ENCODE measurements at places on chromosomes 5 and 9. TPM values are rescaled to one million over a fixed set of nuclear protein-coding genes. Genes with fewer than 3 reads are reported as not detected.

Gene NRG2
- total RNA-seq: 0.73 TPM

Gene PCDHB11
- total RNA-seq: not detected

Gene GABRA1
- not detected for total RNA-seq

Gene ANKRA2
- 24.3 TPM for total RNA-seq

Gene PDLIM7
- total RNA-seq: 79.7 TPM

Gene SLC6A7
- total RNA-seq: not detected

Gene CDKN2AIPNL
- 37.8 TPM for total RNA-seq
